Right lung (tissue), 10 donors: ENCODE measurements at places on chromosomes 1 and 21.

- no peak for DNase-seq
Observed at GRCh38 chr21:45257673-45258341, 29.9 kb downstream of the POFUT2 start.

- DNase-seq, result peak; percentile 30
Observed at GRCh38 chr1:175191659-175192058, 917 bp downstream of the KIAA0040 start.

- no peak for DNase-seq
Observed at GRCh38 chr1:151711951-151712350, 4.7 kb downstream of the CELF3 start.

GRCh38 chr1:201450721-201451291 lies 18.2 kb downstream of the PHLDA3 start:
- DNase-seq, result peak; percentile 79

- no peak for DNase-seq
Observed at GRCh38 chr21:46129846-46130651, 25.3 kb downstream of the FTCD start.

DNA sequence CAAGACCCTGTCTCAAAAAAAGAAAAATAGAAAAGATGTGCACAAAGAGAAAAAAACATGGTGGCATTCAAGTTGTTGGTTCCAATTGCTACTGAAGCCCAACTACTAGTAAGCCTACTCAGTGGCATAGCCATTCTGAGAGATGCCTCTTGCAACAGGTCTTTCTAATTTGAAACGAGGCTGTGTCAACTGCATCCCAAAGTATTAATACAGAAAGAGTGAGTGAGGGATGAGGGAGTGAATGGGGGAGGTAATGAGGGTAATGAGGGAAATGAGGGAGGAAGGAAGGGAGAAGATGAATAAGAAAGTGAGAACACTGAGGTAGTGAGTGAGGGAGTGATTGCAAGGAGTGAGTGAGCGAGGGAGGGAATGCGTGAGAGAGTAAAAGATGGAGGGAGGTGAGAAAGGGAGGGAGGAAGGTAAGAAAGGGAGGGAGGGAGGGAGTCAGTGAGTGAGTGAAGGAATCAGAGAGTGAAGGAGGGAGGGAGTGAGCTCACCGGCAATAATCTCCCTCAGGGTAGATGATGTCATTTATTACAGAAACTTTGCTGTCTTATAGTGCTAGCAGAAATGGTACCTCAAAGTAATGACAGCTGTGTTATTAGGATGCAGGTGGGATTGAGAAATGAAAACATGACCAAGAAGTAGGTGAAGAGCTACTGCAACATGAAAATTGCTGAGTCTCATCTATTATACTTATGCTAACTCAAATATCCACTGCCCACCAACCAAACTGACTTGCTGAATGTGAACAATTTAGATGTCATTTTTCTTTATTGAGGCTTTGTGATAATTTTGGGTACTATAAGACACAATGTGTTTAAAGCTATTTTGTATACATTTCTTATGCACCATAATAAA lies 75.6 kb upstream of the ADAM30 start:
- no peak for DNase-seq

- DNase-seq, result peak; percentile 72
Observed at GRCh38 chr1:16009030-16009460, 5.0 kb downstream of the SRARP start.

- no peak for DNase-seq
Observed at GRCh38 chr1:206081856-206082255, 28.9 kb downstream of the RHEX start.
